ENCODE measurements at places on chromosomes 5 and 9.

DNA sequence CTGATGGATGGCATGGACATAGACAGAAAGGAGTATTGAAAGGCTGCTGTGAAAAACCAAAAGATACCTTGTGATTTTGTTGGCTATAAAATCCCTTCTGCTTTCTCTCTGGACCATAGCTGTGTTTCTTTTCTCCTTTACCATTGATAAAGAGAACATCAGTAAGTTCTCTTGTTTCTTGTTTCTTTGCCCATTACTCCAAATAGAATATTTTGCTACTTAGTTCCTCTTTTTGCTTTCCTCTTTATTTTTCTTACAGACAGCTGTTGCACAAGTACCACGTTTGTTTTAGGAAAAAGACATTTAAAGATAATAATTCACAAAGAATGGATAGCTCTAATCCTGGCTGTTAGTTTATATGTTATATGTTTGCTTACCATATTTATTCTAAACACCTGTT, 1129.2 kb downstream of the DTWD2 start:
- no peak for DNase-seq

DNA sequence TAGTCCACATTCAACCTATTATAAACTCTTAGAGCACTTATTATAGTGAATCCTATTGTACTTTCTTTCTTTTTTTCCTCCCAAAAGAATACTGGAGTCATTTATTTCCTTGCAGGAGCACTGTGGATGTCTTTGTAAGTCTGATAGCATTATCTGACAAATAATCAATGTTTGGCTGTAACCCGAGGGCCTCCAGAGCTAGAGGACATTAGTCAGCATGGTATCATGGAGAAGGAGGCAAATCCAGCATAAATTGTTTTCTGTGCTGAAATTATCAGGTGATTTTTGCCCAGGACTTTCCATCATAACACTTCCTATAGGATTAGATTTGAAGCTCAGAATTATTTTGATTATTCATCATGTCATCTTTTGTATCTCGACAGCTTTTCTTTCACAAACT, 551.0 kb downstream of the ZNF608 start:
- no peak for DNase-seq

- DNase-seq = no peak
These were observed 139.0 kb downstream of the FOCAD start for GRCh38 chr9:20823051-20823450.

DNA sequence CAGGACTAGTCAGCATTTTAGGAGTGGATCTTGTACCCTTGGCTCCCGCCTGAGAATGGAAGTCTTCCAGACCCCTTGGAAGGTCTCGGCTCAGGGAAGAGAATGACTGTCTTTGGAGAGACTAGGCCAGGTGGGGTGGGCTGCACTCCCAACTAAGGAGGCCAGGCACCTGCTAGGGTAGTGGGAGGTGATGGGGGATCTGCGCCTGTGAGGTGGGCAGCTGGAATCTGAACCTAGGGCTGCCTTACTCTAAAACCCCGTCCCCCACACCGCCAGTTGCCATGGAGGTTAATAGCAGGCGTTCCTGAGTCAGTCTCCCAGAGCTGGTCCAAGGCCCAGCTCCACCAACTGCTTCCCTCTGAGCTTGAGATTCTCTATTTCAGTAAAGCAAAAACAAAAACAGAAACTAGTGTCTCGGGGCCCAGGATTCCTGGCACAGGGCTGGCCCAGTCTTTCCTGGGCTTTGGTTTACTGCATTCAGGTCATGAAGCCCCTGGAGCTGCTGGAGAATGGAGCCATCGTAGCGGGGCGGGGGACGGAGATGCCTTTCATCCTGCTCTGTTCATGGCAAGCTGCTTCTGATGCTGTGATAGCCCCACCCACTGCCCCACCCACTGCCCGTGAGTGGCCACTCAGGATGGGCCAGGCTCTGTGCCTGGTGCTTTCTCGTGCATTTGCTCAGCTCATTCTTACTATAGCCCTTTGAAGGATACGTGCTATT, 57.5 kb downstream of the DAB2IP start:
- no peak for DNase-seq

DNA sequence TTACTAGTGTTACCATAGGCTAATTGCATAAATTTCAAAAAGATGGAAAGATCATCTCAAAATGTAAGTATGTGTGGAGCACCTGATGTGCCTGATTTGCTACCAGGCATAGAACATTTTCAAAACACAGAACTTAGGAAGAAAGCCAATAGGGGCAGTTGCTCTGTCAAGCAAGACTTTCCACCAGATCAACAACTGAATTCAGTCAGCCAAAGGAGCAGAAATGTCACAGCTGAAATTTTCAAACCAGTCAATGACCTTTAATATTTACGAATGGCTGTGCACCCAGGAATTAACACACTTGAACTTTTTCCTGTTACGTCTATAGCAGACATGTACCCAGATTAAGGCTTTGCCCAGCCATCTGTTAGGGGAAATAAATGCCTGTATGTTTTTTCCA, 452.8 kb upstream of the PTGER4 start:
- no peak for DNase-seq

DNA sequence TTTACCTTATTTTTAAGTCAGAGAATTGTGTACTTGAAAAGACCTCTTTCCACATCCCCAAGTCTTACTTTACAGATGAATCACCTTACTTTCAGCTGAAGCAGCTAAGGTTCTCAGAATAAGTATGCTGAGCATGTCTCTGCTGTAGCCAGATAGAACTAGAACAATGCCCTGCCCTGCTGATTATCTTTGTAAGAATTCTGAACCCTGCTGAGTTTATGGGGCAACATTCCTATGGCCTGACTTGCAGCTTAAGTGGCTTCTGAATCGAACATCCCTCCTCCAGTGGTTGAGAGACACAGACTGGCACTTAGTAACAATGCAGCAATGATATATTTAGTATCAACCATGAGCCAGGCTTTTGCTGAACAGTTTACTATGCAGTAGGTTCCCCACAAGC, 592.0 kb upstream of the WWC1 start:
- peak; percentile 83 for DNase-seq

DNA sequence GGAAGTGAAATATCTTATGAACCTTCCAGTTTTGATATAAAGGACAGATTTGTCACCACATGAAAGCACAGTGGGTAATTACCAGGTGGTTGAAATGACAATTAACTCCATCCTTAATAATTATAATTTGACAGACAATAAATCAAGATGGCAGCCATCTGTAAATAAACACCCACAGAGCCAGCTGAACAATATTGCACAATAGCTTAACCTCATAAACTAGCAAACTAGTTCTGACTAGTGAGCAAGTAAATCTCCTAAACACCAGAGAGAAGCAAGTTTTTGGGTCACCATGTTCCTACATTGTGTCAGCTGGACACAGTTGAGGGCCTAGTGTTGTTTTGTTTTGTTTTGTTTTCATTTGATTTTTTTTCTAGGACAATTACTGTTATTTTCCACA, 577.4 kb downstream of the ACTL7B start:
- no peak for DNase-seq

Data from NCI-H460 (cell line).